Liver (tissue), 10 donors: ENCODE measurements at places on chromosomes 7 and 10. TPM values are rescaled to one million over a fixed set of nuclear protein-coding genes. Genes with fewer than 3 reads are reported as not detected.

GRCh38 chr10:31768467-31768866 is 160.2 kb downstream of the ARHGAP12 start:
- H3K27ac ChIP-seq = no peak overlapping the region
- H3K4me1 ChIP-seq = no peaks in the 10 kb centered on the region
- no peaks in the 10 kb centered on the region for H3K36me3 ChIP-seq

DNA sequence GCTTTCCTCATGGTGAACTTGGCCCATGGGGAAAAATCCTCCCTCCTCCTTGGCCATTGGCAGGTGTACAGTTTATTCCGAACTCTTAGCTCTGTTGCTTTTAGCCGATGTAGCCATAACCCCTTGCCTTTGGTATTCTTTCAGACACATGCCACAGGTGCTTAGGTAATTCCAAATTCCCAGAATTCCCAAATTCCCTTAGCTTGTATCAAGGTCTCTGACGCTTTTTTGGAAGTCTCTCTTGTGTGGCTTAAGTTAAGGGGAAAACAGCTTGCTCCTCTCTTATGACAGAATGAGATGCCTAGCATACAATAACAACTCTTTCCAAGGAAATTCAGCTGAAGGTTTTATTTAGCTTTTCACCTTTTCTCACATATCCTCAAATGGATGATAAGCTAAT is 68.0 kb downstream of the SUGCT start:
- no peaks in the 10 kb centered on the region for H3K36me3 ChIP-seq
- no peaks in the 10 kb centered on the region for H3K27me3 ChIP-seq
- no peak overlapping the region for H3K4me3 ChIP-seq
- DNase-seq = no peak

DNA sequence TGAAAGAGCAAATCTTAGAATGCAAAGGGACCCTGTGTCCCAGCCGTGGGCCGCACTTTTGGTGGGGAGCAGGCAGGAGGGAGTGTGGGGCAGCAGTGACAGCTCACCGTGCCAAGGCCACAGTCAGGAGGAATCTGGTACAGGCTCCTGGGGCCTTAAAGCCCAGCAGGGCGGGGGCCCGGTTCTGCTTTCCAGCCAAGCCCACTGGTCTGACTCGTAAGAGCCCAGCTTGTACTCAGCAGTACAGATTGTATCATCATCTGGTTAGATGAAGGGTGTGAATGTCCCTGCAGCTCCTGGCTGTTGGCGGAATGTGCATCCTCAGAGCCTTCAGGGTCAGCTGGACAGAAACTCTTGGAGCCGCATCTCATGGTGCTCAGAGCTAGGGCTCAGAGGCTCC is 30.5 kb upstream of the TRIM8 start:
- DNase-seq = no peak
- no peak overlapping the region for H3K4me3 ChIP-seq
- peak overlapping the region; percentile 28 for H3K27ac ChIP-seq
- H3K36me3 ChIP-seq = peaks cover 12% of the 10 kb centered on the region
- no peaks in the 10 kb centered on the region for H3K4me1 ChIP-seq

GRCh38 chr7:26964156-26964808 is 99.9 kb upstream of the SKAP2 start:
- no peak for DNase-seq
- no peaks in the 10 kb centered on the region for H3K4me1 ChIP-seq
- no peak overlapping the region for H3K27ac ChIP-seq
- no peaks in the 10 kb centered on the region for H3K36me3 ChIP-seq
- no peak overlapping the region for H3K4me3 ChIP-seq
- no peaks in the 10 kb centered on the region for H3K27me3 ChIP-seq

DNA sequence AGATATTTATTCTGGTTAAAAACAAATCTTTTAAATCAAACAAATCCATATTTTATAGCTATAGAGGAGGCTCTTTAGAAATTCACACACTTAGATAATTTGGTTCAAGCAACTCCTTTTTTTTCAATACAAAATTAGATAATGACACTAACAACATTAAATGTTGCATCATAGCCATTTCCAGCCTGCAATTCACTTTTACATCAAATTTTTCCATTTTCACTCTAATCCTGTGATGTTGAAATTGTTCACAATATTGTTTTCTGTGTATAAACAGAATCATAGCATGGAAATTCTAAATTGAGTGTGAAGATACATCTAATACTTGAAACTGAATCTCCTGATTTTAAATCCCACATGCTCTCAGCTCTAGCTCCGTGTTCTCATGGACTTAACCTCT is 482.6 kb downstream of the INHBA start:
- H3K27me3 ChIP-seq = no peaks in the 10 kb centered on the region
- DNase-seq = no peak
- no peaks in the 10 kb centered on the region for H3K4me1 ChIP-seq
- no peaks in the 10 kb centered on the region for H3K36me3 ChIP-seq
- H3K4me3 ChIP-seq = no peak overlapping the region
- H3K27ac ChIP-seq = no peak overlapping the region

GRCh38 chr10:86313621-86314041 is 53.0 kb downstream of the GRID1 start:
- H3K4me1 ChIP-seq = no peaks in the 10 kb centered on the region
- H3K27ac ChIP-seq = no peak overlapping the region
- H3K36me3 ChIP-seq = no peaks in the 10 kb centered on the region
- H3K4me3 ChIP-seq = no peak overlapping the region
- DNase-seq = no peak

- DNase-seq = no peak
- no peak overlapping the region for H3K4me3 ChIP-seq
- peaks cover 2% of the 10 kb centered on the region for H3K36me3 ChIP-seq
Measured at GRCh38 chr7:22129166-22129565, 183.5 kb upstream of the CDCA7L start.

DNA sequence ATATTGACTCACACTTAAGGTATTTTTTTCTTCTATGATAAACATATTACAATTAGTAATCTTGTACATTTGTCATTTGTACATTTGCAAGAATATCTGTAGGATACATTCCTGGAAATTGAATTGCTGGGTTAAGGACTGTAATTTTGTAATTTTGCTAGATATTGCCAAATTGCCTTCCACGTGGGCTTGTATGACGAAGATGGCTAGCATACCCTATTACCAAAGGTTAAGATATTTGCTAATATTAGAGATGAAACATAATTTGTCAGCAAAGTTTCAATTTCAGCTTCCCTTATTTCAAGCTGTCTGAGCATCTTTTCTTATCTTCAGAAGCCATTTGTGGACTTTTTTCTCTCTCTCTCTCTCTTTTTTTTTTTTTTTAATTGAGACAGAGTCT is 1.0 kb upstream of the LYZL2 start:
- no peaks in the 10 kb centered on the region for H3K27me3 ChIP-seq
- no peaks in the 10 kb centered on the region for H3K36me3 ChIP-seq
- no peak for DNase-seq
- H3K4me3 ChIP-seq = no peak overlapping the region

DNA sequence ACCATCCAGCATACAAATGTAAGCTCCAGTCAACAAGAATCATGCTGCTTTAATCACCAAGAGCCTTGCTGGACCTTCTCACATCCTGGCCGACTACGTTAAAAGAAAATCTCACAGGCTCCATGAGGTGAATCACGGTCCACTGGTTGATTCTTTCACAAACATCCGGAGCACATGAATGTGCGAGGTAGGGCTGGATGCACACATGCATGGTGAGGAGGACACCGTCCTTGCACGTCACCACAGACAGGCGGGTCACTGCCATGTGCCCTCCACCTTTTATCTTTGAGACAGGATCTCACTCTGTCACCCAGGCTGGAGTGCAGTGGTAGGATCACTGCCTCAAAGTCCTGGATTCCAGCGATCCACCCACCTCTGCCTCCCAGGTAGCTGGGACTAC is 265.1 kb downstream of the PARD3 start:
- no peak overlapping the region for H3K27ac ChIP-seq
- no peak overlapping the region for H3K4me3 ChIP-seq
- DNase-seq = no peak
- no peaks in the 10 kb centered on the region for H3K36me3 ChIP-seq
- H3K27me3 ChIP-seq = no peaks in the 10 kb centered on the region

GRCh38 chr10:29559996-29560395 is 74.8 kb downstream of the SVIL start:
- H3K4me1 ChIP-seq = no peaks in the 10 kb centered on the region
- no peak overlapping the region for H3K4me3 ChIP-seq
- H3K36me3 ChIP-seq = no peaks in the 10 kb centered on the region
- DNase-seq = no peak
- no peaks in the 10 kb centered on the region for H3K27me3 ChIP-seq

- no peak overlapping the region for H3K27ac ChIP-seq
- no peaks in the 10 kb centered on the region for H3K27me3 ChIP-seq
- DNase-seq = no peak
- no peak overlapping the region for H3K4me3 ChIP-seq
- no peaks in the 10 kb centered on the region for H3K4me1 ChIP-seq
- no peaks in the 10 kb centered on the region for H3K36me3 ChIP-seq
Measured at GRCh38 chr10:32199714-32200394, 143.6 kb upstream of the KIF5B start.

DNA sequence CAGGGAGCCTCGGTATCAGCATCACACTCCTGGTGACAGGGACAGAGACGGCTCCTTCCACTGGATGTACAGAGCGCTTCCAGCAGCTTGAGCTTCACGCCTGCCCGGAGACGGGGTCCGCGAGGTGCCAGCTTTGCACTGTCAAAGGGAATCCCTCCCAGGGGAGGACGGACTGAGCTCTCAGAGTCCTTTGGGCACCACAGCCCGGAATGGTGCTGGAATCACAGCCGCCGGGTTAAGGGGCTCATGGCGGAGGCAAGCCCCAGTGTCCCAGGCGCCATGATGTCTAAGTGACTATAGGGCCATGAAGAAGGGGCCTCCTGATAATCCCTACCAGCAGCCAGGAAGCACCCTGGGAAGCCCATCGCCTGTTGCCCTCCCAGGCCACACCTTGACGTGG is 41.4 kb downstream of the PTPRN2 start:
- H3K27ac ChIP-seq = no peak overlapping the region
- H3K4me1 ChIP-seq = no peaks in the 10 kb centered on the region
- H3K36me3 ChIP-seq = no peaks in the 10 kb centered on the region
- no peak for DNase-seq
- no peak overlapping the region for H3K4me3 ChIP-seq

DNA sequence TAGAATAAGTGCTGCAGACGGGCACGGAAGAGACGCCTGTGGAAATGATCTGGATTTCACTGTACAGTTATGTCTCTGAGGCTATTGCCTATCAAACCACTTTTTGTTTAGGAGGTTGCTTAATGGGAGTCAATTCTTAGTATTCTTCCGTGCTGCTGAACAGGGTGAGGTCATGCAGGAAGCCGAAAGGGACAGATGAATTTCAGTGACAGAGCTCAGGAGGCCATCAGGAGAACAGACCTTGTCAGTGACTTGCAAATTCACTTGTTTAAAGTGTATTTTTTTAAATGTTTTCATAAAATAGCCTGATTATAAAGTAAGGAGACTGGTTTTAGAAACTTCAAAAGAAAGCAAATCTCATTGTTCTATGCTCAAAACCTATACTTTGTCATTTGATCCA is 58.9 kb downstream of the XRCC2 start:
- DNase-seq = no peak
- H3K4me3 ChIP-seq = no peak overlapping the region
- H3K27ac ChIP-seq = no peak overlapping the region
- H3K36me3 ChIP-seq = no peaks in the 10 kb centered on the region
- H3K4me1 ChIP-seq = no peaks in the 10 kb centered on the region

DNA sequence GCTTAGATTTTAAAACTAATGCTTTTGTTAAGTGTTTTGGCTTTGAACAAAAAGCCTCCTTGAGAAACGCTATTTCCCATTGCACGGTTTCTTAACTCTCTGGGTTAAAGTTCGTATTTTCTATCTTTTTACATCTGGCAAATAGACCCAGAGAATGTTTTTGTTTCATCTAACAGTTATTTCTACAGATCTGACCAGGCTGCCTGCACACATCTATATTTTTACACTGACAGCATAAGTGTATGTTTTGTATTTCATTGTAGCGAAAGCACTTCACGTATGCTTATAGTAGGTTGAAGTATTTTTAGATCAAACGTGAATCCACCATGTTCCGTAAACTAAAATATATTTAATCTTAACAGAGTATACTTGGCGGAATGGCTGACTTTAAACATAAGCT is 477.3 kb downstream of the SDK1 start:
- H3K4me3 ChIP-seq = no peak overlapping the region
- no peaks in the 10 kb centered on the region for H3K27me3 ChIP-seq
- no peak overlapping the region for H3K27ac ChIP-seq
- no peaks in the 10 kb centered on the region for H3K36me3 ChIP-seq
- no peaks in the 10 kb centered on the region for H3K4me1 ChIP-seq
- DNase-seq = no peak

DNA sequence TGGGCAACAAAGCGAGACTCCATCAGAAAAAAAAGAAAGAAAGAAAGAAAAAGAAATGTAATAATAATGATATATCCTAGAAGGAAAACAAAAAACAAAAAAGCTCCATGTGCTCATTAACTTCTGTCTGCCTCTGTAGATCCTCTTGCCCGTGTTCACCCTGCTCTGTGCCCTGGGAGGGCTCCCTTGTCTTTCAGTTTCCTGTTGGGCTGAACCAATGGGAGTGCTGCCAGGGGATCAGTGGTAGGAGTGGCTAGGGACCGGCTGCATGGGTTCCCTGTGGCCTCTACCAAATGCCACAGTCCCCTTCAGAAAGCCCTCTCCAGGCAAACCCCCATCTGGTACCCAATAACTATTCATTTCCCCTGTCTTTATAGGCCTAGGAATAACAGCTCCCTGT is 51.8 kb upstream of the PARD3 start:
- no peaks in the 10 kb centered on the region for H3K36me3 ChIP-seq
- no peak overlapping the region for H3K27ac ChIP-seq
- H3K4me3 ChIP-seq = no peak overlapping the region
- H3K4me1 ChIP-seq = no peaks in the 10 kb centered on the region

GRCh38 chr10:110269374-110270318 is 35.1 kb downstream of the SMNDC1 start:
- H3K4me3 ChIP-seq = peak overlapping the region; percentile 65
- H3K36me3 ChIP-seq = no peaks in the 10 kb centered on the region
- peak overlapping the region; percentile 94 for H3K27ac ChIP-seq
- DNase-seq = no peak
- peaks cover 28% of the 10 kb centered on the region for H3K4me1 ChIP-seq

GRCh38 chr10:89236226-89236797 is 15.3 kb downstream of the LIPA start:
- no peak for DNase-seq
- no peaks in the 10 kb centered on the region for H3K4me1 ChIP-seq
- no peak overlapping the region for H3K4me3 ChIP-seq

DNA sequence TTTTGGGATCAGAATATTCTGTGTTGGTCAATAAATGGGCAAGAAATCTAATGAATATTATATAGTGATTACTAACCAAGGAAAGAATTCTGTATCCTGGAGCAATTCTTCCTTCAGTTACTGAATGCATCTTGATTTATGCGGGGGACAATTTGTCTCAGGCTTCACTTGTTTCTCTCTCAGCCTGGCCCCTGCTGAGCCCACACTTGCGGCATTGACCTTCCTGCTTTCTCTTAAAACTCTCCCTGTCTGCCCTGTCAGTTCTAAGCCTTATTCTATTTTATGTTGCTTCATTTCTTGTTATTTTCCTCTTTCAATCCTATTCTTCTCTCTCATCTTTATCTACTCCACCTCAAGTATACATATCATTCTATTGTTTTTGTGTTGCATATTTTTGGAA is 122.1 kb upstream of the TPK1 start:
- no peak for DNase-seq
- no peak overlapping the region for H3K27ac ChIP-seq
- H3K4me3 ChIP-seq = no peak overlapping the region
- H3K4me1 ChIP-seq = no peaks in the 10 kb centered on the region
- peaks cover 3% of the 10 kb centered on the region for H3K27me3 ChIP-seq
- no peaks in the 10 kb centered on the region for H3K36me3 ChIP-seq

The SHH gene
- total RNA-seq = 6.1 TPM

The CPN1 gene
- 95.7 TPM for total RNA-seq

The UPF2 gene
- 16.4 TPM for total RNA-seq

The AASS gene
- 10.8 TPM for total RNA-seq

The FKBP6 gene
- not detected for total RNA-seq

The TMEM236 gene
- 0.28 TPM for total RNA-seq

The SPAM1 gene
- not detected for total RNA-seq

The GRID1 gene
- 0.17 TPM for total RNA-seq
